ENCODE measurements at places on chromosomes 7 and 10.
A peak's percentile ranks its signal among the peaks of the same experiment; 100 is the strongest.

DNA sequence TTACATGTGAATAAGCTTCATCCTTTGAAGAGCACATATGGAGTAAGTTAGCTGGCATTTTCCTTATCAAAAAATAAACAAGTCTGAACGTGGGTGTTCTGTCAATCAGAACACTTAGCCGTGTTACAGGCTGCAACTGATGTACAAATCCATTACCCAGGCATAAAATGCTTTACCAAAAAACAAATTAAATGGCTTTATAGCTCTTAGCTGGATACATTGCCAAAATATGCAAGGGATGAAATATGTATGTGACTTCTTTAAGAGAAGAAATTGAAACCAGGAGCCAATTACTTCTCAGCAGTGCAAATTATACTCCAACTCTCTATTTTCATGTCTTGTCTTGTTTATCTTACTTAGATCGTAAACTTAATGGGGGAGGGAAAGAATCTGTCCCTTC lies 214.8 kb downstream of the DGKB start:
- DNase-seq: no peak

DNA sequence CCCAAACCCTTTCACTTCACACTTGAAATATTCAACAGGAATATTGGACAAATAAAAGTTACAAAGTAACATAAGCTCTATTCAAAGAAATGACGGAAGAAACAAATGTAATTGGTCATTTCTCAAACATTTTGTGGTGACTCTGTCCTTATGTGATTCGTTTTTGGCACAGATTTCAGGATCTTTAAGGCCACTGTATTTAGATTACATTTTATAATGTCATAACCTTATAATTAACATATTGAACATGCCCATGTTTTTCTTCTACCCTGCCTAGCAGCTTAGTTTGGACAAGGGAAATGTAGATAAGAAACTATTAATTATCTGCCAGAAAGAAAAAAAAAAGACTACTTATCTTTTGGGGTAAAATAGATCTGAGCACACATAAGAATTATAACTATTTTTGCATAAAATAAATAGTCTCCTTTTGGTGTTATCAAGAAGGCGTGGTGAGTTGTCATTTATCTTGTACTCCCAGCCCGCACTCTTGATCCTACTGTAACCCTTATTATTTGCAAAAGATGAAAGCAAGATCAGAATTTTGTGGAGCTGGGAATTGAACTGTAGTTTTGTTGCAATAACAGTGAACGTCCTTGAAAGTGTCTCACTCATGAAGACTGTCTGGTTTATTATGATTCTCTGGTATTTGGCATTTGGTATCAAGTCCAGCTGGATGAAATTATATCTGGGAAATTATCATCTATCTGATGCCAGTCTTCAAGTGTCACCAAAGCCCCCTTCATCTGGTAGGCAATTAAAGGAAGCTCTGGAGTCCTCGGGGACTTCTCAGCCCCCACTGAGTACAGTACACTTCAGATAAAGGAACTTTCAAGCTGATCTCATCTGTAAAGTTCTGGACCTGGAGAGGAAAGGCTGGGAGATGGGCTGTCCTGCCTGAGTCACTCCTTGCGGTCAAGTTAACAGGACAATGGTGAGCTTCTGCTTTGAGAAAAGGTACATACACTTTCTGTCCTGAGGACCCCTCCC lies 175.7 kb upstream of the INHBA start:
- DNase-seq: no peak

GRCh38 chr7:157645539-157645938 lies 308.7 kb downstream of the DNAJB6 start:
- no peak for DNase-seq

DNA sequence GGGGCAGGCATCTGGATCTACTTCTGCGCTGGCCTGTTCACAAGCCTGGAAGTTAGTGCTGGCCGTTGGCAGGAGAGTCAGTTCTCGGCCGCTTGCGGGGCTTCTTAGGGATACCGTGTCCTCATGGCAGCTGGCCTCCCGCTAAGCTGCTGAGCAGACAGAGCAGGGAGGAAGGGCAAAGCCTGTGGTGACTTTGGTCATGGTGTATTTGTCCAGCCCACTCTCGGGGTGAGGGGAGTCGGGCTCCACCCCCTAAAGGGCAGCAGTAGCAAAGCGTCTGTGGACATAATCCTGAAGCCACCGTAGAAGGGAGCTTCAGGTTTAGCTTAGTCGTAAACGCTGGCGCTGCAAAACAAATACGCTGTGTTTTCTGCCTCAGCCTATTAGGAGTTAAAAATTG lies 12.2 kb downstream of the UBE3C start:
- DNase-seq: no peak

DNA sequence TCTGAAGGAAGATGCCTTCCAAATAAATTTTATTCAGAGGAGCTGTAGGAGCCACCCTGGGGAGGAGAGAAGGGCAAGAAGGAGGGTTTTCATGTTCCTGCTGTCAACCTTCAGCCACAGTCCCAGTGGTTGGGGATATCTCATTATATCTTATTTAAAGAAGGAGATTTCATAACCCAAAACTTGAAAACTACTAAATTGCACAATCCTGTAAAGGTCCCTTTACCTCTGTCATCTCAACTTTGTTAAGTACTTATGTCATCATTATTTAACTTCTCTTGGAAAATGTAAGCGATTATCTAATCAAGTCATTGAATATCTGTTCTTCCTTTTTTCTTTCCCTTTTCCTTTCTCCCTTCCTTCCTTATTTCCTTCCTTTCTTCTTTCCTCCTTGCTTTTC lies 794.5 kb upstream of the IGFBP3 start:
- DNase-seq: no peak

DNA sequence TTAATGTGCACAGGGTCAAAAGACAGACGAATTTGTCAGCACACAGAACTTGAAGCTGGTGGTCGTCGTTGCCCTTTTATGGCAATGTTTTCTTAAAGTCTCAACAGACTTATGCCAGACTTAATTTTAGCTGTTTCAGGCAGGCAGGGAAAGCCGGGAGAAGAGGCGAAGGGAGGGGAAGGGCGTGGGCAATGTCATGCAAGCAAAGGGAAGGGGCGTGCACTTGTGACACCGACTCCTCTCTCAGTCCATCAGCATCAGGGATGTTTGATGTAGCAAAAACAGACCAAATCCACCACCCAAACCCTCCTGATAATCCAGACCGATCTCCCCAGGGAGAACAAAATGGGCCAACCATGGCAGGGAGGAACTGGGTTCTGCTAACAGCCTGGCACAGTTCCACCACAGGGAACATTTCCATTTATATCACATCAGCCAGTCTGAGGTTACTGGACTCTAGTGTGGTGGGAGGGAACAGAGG lies 118.1 kb upstream of the RHEB start:
- no peak for DNase-seq

DNA sequence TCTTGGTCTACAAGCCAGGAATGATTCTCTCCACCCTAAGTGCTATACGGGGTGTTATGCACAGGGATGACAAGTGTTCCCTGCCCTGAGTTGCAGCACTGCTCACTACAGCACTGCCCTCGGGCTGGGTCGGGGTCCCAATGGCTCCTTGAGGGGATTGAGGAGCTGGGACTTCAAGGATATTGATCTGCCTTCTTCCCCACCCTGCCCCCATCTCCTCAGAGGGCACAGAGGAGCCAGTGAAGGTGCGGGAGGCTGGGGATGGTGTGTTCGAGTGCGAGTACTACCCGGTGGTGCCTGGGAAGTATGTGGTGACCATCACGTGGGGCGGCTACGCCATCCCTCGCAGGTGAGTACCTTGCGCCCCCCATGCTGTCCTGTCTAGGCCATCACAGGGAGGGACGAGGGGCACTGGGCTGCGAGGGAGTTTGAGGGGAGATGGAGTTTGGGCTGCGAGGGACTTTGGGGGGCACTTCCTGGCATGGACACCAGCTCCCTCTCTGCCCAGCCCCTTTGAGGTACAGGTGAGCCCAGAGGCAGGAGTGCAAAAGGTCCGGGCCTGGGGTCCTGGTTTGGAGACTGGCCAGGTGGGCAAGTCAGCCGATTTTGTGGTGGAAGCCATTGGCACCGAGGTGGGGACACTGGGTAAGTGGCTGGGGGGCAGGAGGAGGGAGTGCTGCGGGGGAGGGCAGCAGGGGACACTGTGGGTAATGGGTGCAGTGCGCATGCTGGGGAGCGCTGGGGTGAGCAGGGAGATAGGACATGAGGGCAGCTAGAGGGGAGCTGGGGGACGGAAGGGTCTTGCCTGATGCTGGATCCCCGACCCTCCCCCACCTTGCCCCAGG lies 10.3 kb downstream of the FLNC start:
- DNase-seq: no peak

DNA sequence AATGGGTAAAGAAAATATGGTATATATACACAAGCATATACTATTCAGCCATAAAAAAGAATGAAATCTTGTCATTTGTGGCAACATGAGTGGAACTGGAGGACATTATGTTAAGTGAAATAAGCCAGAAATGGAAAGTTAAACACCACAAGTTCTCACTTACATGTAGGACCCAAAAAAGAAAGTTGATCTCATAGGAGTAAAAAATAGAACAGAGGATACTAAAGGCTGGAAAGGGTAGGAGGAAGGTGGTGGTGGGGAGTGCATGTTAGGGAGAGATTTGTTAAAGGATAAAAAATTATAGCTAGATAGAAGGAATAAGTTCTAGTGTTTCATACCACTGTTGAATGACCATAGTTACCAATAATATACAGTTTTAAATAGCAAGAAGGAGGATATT lies 48.4 kb downstream of the TBC1D12 start:
- DNase-seq: no peak

DNA sequence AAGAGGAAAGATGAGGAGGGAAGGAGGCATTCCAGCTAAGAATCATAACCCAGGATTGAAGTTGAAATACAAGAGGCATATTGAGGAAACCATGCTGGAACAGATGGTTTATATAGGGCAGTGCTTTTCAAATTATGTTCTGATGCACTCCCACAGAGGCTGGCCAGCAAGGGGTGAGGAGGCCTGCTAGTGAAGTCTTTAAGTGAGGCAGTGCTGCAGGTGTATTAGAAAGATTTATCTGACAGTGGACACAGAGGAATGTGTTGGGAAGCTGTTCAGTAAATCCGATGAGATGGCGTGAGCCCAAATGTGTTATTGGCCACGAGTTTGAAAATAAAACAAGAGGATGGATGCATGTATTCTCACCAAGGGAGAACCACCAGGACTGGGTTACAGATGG lies 28.6 kb downstream of the REEP3 start:
- DNase-seq: no peak

DNA sequence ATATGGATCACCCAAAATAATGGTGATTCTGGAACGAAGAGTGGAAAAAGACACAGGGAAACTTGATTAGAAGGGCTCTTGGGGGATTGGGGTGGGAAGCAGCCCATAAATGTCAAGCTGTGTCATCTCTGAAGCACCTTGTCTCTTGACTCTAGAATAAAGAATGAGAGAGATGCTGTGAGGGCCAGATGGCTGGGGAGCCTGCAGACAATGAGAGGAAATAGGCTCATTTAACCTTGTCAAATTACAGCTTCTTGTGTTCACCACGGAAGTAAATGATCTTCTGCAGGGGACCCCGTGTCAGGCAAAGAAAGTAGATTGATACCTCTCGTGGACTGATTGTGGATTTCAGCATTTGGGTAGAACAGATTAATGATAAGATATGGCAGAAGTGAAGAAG lies 159.3 kb downstream of the ST7 start:
- DNase-seq: no peak

- DNase-seq: no peak
These were observed 9.8 kb downstream of the CREB3L2 start for GRCh38 chr7:137992104-137992549.

DNA sequence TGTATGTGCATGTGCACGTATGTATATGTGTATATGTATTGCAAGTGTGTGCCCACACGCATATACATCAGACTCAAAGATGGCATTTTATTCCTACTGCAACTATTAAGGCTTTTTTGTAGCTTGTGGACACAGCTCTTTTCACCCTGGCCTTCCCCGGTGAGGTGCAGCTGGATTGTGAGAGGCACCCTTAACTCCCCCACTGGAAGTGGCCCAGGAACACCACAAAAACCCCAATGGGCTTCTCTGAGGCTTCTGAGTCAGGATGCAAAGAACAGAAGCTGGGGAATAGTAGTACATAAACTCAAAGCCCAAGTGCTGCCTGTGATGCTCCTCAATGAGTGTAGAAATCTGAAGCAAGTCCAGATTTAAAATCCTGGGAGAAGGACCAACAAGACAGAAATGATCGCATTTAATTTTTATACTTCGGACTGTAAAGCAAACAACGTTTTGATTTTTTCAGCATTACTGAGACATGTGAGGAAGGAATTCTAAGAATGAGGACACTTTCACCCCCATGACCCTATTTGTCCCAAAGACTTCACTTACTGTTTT lies 369.2 kb upstream of the MGMT start:
- DNase-seq: no peak

- DNase-seq: no peak
These were observed 106.5 kb downstream of the WDR37 start for GRCh38 chr10:1162481-1163203.

GRCh38 chr7:149879271-149879743 lies 5.5 kb downstream of the ATP6V0E2 start:
- no peak for DNase-seq

DNA sequence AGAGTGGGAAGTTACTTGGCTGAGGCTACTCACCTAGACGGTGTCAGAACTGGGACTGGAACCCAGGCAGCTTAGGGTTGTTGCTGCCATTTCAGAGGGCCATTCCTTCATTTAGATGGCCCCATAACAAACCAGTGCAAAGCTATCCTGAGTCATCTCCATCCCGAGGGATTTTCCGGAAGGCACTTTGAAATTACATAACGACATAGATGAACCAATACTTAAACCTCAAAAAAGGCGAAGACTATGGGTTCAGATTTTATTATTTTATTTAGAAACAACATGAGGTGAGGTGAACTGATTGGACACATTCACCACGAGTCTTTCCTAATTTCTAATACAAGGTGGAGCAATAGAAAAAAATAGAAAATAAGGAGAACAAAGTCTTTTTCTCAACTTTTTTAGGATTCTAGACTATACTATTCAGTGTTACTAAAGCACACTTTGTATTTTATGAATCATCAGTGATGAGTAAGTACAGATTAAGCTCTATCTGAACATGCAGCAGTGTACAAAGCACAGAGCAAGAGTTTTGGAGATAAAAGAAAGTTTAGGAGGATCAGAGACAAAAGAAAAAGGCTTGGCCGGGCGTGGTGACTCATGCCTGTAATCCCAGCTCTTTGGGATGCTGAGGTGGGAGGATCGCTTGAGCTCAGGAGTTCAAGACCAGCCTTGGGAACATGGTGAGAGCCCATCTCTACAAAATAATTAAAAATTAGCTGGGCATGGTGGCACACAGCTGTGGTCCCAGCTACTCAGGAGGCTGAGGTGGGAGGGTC lies 79.5 kb upstream of the SVIL start:
- DNase-seq: no peak

GRCh38 chr7:142300689-142301088 lies 42.8 kb upstream of the PRSS58 start:
- peak; percentile 28 for DNase-seq

DNA sequence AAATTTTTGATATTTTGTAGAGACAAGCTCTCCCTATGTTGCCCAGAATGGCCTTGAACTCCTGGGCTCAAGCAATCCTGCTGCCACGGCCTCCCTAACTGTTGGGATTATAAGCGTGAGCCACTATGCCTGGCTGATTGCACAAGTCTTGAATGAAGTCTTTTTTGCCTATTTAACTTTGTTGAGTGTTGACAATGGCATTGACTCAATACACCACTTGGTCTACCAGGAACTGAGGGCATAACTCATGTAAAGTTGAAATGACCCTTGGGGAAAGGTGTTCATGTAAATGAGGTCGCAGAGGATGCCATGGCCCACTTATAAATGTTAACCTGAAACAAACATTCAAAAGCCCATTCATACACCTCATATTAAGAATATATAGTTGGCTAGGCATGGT lies 7.4 kb upstream of the UCMA start:
- no peak for DNase-seq

- DNase-seq: no peak
These were observed 61.1 kb downstream of the PPP1R17 start for GRCh38 chr7:31748084-31748483.

All from activated T-cell treated with anti-CD3 and anti-CD28 coated beads for 24 hours (primary cell).